Posterior cingulate gyrus (tissue), 11 donors: ENCODE measurements at places on chromosomes 12 and 14.

DNA sequence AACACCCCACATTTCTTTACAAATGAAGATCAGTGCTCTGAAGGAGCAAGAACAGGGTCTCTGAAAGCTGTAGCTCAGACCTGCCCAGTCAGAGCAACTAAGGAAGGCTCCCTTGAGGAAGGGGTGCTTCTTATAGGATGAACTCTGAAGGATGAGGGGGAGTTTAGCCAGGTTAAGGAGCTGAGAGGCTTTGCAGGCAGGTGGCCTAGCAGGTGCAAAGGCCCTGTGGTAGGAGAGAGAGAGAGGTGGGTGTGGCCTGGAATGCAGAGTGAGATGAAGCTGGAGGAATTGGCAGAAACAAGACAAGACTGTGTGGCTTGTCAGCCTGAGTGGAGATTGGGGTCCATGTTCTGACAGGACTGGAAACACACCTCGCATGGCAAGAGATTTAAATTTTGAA lies 20.5 kb upstream of the FAM222A start:
- DNase-seq: peak; percentile 21

DNA sequence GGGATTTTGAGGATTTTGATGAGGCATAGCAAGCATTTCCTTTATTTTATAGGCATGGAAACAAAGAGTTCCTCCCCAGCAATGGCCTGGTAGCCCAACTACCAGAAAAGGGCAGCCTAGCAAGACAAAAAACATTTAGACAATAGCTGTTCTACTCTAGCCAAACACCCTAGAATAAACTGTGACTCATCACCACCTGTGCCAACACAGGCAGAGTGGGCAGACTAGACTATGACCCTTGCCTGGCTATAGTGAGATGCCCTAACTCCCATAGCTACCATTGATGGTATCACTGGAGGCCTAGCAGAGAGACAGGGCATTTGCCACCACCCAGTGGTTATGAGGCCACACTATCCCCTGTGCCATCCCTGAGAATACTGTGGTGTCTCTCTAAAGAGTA lies 15.5 kb upstream of the CCER1 start:
- no peak for DNase-seq

DNA sequence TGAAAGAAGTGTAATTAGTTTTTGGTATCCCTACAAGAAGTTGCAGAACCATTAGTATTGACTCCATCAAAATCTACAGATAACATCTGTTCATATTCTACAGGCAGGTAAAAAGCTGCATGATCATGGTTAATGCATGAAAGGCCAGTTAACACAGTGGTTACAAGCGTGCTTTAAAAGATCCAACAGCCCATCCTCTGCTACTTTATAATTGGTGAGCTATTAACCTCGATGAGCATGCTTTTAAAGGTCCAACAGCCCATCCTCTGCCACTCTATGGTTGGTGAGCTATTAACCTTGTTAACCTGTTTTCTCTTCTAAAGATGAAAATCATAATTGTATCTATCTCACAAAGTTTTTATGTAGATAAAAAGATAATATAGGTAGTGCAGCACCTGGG lies 289.3 kb downstream of the DUSP6 start:
- no peak for DNase-seq

- no peak for DNase-seq
These were observed 36.7 kb downstream of the SPATS2 start for GRCh38 chr12:49403971-49404450.

DNA sequence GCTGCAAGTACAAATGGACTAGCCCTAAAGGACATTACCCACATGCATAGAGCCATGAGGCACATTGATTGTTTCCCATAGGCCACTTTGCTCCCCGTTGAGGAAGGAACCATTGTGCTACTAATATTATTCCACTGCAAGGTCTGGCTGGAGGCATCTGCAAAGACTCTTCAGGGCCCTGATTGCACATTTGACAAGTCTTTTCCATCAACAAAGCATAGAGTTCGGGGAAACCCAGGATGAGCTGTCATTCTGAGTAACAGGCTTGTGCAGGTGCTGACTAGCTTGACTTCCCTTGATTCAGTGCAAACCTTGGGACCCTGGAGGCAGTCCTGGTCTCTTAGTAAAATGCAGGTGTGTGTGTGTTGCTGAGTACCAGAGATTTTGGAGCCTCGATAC lies 73.8 kb downstream of the SUSD6 start:
- no peak for DNase-seq

DNA sequence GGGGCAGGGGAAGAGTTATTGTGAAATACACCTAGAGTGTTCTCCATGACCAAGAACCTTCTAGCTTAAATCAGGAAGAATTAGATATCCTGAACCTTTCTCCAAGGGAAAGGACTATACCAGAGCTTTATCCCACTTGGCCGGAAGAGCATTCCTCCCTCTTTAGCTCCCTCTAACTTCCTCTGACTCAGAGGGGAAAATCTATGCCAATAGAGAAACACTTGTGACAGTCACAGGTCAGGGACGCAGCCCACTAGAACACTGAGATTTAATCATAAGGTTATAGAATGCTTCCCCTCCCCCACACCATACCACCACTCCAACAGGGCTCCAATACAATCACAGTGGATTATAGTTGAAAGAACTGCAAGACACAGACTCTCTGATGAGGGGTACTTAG lies 55.4 kb upstream of the RFX4 start:
- DNase-seq: no peak

- no peak for DNase-seq
These were observed 13.6 kb upstream of the ETFBKMT start for GRCh38 chr12:31645924-31646323.

DNA sequence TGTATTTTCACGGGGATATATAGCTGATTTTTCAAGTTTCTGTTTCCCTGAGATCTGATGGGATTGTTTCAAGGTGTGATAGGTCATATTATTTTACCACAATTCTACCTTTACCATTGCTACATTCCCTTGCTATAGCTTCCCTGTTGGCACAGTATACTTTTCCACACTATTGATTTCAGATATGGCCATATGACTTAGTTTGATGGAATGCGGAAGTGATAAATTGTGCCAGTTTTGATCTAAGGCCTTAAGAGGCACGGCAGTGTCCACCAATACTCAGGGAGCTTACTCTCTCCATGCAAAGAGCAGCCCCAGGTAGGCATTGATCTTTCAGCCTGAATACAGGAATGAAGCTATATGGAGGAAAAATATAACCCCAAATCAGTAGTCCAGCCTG lies 315.7 kb downstream of the SLC16A7 start:
- DNase-seq: no peak

GRCh38 chr14:76669770-76670169 lies 91.5 kb upstream of the VASH1 start:
- no peak for DNase-seq

- no peak for DNase-seq
These were observed 126.7 kb downstream of the TMEM132D start for GRCh38 chr12:129776977-129777667.

DNA sequence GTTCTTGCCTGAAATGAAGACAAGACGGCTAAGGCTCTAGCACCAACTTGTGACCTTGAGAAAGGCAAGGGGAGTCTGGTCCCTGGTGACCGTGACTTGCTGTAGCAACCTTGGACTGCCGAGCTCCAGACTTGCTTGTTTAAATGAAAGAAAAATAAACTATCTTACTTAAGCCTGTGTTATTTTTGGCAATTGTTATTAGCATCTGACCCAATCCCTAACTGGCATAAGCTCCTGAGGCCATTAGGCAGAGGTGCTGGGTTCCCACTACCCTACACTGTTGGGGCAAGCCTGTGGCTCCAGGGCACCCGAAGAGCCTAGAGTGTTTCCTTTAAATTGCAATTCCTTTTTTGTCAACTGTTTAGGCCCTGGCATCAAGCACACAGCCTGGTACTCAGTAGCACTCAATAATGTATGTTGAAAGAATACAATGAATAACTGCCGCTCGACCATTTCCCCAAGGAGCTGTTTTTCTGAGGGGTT lies 106.9 kb upstream of the HIF1A start:
- DNase-seq: no peak

GRCh38 chr14:69543341-69544115 lies 31.1 kb downstream of the CCDC177 start:
- DNase-seq: peak; percentile 13

DNA sequence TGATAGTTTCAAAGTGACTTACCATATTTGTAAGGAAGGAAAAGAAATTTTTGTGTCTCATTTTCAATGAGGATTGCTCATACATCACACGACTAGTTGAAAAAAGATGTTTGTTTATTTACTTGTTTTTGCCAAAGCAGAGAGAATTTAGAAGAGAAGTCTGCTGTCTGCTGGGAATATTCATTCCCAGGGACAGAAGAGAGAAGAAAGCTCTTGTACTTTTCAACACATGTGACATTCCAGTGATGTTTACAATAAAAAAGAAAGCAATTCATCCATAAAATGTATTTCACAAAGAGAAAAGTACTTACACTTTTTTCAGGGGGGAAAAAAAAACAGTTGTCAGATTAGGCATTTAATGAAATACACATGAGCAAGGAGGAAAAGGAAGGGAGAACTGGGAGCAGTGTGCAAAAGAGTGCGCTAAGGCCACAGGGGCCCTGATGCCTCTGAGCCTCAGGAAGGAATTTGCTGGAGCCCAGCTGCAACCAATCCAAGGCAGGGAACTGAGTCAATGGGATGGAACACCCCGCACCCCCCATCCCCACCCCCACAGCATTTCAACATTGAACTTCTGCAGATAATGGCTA lies 115.0 kb downstream of the RPAP3 start:
- no peak for DNase-seq

DNA sequence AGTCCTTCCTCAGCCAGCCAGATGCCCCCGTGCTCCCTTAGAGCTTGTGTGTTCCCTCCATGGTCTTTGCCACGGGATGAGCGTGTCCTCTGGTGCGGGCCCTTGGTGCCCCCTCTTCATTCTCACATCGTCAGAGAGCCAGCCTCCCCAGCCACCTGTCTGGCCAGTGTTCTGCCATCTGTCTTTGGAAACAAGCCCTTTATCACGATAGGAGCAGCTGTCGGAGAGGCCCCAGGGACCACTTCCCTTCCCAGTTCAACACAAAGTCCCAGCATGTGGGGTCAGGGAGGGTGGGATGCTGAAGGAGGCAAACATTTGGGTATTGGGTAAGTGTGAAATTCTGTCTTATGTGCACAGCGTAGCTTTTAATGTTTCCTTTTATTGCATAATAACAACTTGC lies 44.5 kb downstream of the DYNC1H1 start:
- DNase-seq: no peak

- no peak for DNase-seq
These were observed 40.9 kb downstream of the TMEM30B start for GRCh38 chr14:61240206-61240605.

DNA sequence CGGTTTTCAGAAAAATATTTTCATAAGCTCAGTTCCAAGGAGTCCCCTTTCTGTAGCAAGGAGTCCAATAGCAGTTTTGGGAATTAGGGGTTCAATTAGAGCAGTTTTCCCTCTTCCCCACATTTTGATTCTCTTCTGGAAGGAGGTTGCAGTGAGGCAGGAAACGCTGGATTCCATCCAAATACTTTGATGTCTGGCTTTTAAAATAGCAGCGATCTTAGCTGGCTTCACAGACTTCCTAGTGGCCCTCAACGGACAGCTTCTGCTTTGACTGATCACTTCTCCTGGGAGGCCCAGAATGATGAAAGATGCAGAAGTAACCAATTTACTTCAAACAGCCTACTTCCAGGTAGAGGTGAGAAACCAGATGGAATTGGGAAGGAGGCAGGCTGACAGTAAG lies 63.1 kb downstream of the C12orf75 start:
- no peak for DNase-seq

- no peak for DNase-seq
These were observed 21.3 kb downstream of the MOK start for GRCh38 chr14:102283631-102284129.

GRCh38 chr14:64604881-64605280 lies 55.1 kb downstream of the PPP1R36 start:
- DNase-seq: no peak

- no peak for DNase-seq
These were observed 23.9 kb downstream of the LRRK2 start for GRCh38 chr12:40248585-40249297.
